Neural crest cell (in vitro differentiated cells): ENCODE measurements at places on chromosomes 11 and 22. TPM values are rescaled to one million over a fixed set of nuclear protein-coding genes. Genes with fewer than 3 reads are reported as not detected.

- no peaks in the 10 kb centered on the region for H3K36me3 ChIP-seq
- H3K4me1 ChIP-seq: peaks cover 24% of the 10 kb centered on the region
- H3K27ac ChIP-seq: no peak overlapping the region
- DNase-seq: no peak
- H3K4me3 ChIP-seq: no peak overlapping the region
Measured at GRCh38 chr11:106983261-106983660, 35.0 kb downstream of the GUCY1A2 start.

GRCh38 chr11:85767246-85767945, 43.5 kb downstream of the SYTL2 start:
- H3K4me3 ChIP-seq: no peak overlapping the region
- peaks cover 4% of the 10 kb centered on the region for H3K4me1 ChIP-seq
- peaks cover 4% of the 10 kb centered on the region for H3K36me3 ChIP-seq
- no peak overlapping the region for H3K27ac ChIP-seq
- DNase-seq: no peak
- no peaks in the 10 kb centered on the region for H3K27me3 ChIP-seq

- no peaks in the 10 kb centered on the region for H3K4me1 ChIP-seq
- no peaks in the 10 kb centered on the region for H3K36me3 ChIP-seq
- H3K4me3 ChIP-seq: no peak overlapping the region
- no peak for DNase-seq
- peaks cover 3% of the 10 kb centered on the region for H3K27me3 ChIP-seq
Measured at GRCh38 chr22:29854432-29854831, 16.4 kb upstream of the ASCC2 start.

The CASP5 gene
- not detected in 2 replicates for total RNA-seq

- DNase-seq: peak; percentile 14
- peaks cover 9% of the 10 kb centered on the region for H3K27me3 ChIP-seq
Measured at GRCh38 chr11:60251485-60252212, 8.7 kb upstream of the MS4A4E start.

- DNase-seq: no peak
- H3K4me1 ChIP-seq: no peaks in the 10 kb centered on the region
- H3K4me3 ChIP-seq: no peak overlapping the region
Measured at GRCh38 chr11:129620237-129621104, 195.2 kb upstream of the TMEM45B start.

The MTMR2 gene
- total RNA-seq: 49.9 and 50.0 TPM in 2 replicates
